ENCODE measurements at places on chromosomes 1 and 21.
A peak's percentile ranks its signal among the peaks of the same experiment; 100 is the strongest.

GRCh38 chr1:56491441-56491840 is 87.9 kb downstream of the PLPP3 start:
- peak; percentile 21 for DNase-seq

DNA sequence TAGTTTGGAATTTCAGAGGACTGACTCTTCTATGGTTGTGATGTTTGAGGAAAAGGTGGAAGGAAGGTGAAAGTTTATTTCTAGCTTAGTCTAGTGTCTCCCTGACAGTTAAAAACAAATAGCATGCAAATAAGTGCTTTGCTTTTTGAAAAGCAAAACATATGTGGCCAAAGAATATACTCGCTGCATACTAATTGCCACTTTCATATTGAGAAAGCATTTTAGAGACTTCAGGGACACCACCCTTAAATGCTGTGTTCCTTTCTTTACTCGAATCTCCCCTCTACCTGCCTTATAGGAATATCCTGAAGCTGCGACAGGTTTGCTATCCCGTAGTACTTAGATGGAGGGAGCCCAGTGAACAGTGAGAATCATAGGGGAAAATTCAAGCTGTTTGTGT is 23.2 kb downstream of the GLUL start:
- no peak for DNase-seq

DNA sequence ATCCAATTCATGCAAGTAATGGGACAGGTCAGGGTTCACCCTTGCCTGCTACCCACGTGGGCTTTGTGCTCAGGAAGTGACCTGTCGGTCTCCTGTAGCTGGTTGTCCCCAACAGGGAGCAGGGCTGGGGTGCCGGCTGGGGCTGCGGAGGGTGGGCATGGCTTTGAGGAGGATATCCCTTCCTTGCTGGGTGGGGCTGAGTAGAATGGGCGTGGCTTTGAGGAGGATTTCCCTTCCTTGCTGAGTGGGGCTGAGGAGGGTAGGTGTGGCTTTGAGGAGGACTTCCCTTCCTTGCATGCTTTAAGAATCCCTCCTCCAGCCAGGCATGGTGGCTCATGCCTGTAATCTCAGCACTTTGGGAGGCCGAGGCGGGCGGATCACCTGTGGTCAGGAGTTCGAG is 151.3 kb downstream of the CLIC6 start:
- no peak for DNase-seq

DNA sequence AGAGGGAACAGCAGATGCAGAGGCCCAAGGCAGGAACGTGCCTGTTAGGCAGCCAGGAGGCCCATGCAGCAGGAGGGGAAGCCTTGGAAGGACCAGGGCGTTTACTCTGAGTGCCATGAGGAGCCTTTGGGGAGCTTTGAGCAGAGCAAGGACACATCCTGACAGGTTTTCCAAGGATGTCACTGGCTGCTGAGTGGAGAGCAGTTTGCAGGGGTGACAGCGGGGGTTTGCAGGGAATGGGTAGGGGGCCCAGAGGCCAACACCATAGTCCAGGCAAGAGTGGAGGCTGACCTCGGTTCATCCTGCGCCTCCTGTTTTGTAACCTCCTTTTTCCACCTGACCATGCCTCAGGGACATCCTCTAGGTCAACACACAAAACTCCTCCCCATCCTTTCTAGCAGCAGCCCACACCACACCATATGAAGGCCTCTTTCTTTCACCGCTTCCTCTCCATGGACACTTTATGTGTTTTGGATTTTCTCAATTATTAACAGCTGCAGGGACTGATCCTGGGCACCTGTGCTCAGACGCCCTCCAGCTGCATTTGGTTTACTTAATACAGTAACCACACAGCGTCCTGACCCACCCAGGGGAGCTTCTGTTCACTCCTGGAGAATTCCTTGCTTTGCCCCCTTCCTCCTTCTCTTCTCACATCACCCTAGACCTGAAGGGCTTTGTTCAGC is 528.5 kb downstream of the MATN1 start:
- DNase-seq = no peak

- DNase-seq = peak; percentile 23
Measured at GRCh38 chr1:178609015-178609414, 96.1 kb downstream of the TEX35 start.

- DNase-seq = no peak
Measured at GRCh38 chr1:237570530-237570929, 320.2 kb downstream of the ZP4 start.

DNA sequence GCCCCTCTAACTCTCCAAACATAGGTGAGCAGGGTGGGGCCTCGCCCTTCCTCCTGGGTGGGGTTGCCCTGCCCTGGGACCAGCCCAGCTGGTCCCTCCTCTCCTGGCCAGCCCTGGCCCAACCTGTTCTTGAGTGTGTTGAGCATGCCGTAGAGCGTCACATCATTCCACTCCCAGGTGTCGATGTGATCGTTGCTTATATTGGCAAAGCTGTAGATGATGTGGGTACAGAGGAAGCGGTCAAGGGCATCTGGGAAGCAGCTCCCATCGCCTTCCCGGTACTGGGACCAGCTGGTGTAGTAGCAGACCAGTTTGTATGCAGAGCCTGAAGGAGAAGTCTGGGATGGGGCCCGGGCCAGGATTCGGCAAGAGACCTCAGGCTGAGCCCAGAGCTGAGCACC is 1.4 kb downstream of the CHI3L1 start:
- no peak for DNase-seq

- DNase-seq = no peak
Measured at GRCh38 chr1:74083128-74083527, 114.8 kb downstream of the LRRIQ3 start.

GRCh38 chr1:30520476-30520875 is 202.9 kb downstream of the MATN1 start:
- DNase-seq = no peak

- no peak for DNase-seq
Measured at GRCh38 chr1:40978886-40979240, 633 bp upstream of the CTPS1 start.

DNA sequence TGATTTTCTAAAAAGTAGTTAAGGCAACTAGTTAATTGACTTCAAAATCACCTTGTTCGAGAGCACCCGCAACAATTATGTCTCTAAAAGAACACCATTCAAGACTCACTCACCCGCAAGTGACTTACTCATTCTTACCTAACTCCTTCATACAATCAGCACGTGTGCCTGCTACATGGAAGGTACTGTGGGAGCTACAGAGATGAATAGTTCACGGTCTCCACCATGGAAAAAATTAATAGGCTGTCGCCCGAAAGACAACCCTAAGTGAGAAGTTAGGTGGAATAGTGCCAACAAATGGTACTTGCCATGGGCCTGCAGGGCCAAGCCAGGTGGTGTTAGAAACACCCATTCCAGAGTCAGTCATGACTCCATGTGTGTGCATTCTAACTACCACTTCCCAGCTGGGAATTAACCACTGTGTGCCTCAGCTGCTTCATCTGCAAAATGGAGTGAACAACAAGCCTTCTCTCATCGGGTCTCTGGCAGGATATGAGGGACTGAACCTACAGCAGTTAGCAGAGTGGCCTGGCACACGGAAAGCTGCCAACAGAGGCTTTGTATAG is 7.1 kb downstream of the SSBP3 start:
- DNase-seq = no peak

DNA sequence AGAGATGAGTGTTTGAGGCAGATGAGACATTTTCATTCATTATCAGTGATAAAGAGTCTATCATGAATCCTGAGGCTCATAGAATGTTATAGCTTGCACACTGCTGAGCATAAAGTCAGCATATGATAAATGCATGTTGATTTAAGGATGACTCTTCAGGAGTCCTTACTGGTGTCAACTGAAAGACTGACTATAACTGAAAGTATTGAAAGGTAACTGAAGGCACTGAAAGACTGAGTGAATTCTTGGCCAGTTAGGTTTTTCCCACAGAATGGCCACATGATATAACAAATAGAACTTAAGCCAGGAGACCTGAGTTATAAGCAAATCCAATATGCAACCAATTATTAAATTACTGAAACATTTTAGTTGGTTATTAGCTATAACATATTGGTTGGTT is 69.0 kb upstream of the HSD17B7 start:
- no peak for DNase-seq

GRCh38 chr1:221334062-221334461 is 407.8 kb downstream of the DUSP10 start:
- no peak for DNase-seq

DNA sequence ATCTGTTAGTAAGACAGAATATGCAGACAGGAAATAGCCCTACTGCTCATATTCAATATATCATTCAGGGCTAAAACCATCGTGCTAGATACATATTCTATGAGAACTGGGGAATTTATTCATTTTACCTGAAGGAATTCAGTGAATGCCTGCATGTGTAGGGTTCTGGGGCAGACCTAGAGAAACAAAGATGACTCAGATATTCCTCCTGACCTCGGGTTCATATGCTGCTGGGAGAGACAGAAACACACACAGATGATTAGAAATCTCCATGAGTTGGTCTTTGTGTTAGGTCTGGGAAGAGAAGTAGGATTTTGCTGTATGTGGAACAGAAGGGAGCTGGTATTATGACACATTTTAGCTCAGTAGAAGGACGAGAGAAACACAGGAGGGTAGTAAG is 176.5 kb upstream of the ST6GALNAC5 start:
- peak; percentile 24 for DNase-seq

DNA sequence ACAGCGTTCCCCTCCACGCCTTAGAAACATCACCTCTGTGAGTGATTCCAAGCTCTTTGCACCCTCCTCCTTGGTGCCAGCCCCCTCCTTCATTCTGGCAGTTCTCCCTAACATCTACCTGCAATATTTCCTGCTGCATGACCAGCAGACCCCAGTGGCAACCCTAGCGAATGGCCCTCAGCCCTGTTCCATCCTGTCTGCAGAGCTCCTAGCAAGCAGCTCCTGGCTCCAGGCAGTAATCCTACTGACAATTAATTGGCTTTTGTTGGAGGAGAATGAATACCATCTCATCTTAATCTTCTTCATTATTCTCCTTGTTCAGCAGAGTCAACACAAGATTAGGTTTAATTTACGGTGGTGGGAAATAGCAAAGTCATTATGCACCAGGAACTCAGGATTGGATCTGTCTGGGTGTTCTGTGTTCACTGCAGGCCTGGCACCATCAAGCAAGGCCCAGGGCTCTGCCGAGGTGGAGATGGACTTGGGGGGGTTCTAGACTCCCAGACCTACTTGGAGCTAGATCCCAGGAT is 12.4 kb downstream of the FBXO2 start:
- DNase-seq = no peak

DNA sequence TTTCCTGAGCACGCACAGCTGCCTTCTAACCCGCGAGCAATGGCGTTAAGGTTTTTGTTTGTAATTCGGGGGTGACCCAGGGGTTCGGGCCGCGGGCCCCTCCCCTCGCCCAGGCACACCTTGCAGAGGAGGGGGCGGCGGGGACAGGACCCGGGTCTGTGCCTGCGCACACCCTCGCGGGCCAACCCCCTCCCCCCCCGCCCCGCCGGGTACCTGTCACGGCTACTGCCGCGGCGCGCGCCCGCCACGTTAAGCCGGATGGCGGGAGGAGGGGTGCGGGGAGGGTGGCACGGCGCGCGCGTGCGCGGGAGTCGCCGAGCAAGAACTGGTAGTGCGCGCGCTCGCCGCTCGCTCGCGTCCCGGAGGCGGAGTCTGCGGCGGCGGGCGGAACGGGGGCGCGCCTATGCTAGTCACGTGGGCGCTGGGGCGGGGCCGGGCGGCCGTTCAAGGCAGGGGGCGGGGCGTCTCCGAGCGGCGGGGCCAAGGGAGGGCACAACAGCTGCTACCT is at the start of gene TPTE:
Gene TPTE (plus strand): TSS at position 493 of the 508 bp plus-strand sequence. CDS start 17,141 bp downstream, outside the sequence.
- peak; percentile 65 for DNase-seq

- DNase-seq = no peak
Measured at GRCh38 chr1:5140136-5140535, 485.7 kb downstream of the AJAP1 start.

DNA sequence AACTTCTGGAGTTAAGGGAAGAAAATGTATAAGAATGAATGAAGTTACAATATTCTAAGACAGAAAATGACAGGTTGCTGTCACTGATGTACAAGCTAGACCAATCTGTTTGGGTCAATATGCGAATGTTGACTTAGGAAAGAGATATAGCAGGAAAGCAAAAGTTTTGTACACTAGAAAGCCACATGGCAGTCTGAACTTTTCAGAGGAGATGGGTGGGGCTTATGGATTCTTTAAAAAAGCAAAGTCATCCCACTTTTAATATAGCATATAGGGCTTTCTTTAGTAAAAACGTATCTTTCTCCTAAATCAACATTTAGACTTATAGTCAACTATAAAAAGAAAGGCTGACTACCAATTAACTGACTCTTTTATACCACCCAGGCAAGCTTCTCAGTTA is 381.2 kb downstream of the PTPRC start:
- no peak for DNase-seq

GRCh38 chr1:56139836-56140235 is 439.5 kb downstream of the PLPP3 start:
- DNase-seq = no peak

GRCh38 chr1:67833602-67833940 is 304 bp upstream of the GNG12 start:
- DNase-seq = no peak

DNA sequence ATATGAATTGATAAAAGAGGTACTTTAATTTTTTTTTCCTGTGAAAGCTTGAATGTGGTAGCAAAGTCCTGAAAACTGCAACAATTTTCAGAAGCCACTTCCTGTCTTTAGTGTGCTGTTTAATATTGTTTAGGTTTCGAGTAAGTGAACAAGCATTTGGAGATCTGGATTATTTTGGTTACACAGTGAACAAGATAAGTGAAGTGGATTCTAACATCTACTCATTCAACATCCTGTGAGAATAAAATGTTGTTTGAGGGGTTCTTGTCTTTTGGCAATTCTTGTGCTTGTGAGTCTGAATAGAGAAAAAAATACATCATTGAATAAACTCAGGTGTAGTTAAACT is 35.2 kb upstream of the PLA2G4A start:
- no peak for DNase-seq

DNA sequence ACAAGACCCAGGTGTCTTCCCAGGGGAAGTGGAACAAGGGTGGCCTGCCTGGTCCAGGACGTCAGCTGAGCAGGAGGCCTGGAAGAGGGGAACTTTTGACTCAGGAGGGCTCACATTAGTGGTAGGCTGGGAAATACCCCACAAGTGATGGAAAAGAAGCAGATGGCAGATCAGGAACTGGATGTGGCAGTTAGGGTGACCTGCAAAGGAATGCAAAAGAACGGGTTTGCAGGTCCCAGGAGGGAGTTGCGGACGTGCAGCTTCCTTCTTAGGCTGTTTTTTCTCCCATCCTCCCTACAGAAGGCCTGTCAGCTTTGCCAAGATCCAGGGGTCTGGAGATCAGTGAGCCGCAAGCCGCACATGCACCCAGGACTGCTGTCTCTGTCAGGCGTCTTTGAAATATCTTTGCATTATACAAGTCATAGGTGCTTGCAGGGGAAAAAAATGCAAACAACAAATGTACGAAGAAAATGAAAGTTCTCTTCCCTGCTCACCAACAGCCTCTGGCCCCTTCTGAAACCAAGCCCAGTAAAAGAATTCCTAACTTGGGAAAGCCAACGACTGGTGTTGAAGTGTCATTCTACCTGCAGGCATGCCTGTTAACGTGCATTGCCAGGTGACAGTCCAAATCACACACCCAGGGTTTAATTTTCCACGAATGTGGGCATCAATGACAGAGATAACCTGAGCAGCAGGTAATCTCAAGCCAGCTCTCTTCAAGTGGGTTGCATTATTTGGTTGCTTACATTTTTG is 34.4 kb downstream of the NENF start:
- peak; percentile 81 for DNase-seq

GRCh38 chr1:202159534-202160371 is 649 bp downstream of the PTPN7 start:
- no peak for DNase-seq

All from trophoblast cell (in vitro differentiated cells and primary cell).